ENCODE measurements at places on chromosomes 16 and 17.
A peak's percentile ranks its signal among the peaks of the same experiment; 100 is the strongest.

DNA sequence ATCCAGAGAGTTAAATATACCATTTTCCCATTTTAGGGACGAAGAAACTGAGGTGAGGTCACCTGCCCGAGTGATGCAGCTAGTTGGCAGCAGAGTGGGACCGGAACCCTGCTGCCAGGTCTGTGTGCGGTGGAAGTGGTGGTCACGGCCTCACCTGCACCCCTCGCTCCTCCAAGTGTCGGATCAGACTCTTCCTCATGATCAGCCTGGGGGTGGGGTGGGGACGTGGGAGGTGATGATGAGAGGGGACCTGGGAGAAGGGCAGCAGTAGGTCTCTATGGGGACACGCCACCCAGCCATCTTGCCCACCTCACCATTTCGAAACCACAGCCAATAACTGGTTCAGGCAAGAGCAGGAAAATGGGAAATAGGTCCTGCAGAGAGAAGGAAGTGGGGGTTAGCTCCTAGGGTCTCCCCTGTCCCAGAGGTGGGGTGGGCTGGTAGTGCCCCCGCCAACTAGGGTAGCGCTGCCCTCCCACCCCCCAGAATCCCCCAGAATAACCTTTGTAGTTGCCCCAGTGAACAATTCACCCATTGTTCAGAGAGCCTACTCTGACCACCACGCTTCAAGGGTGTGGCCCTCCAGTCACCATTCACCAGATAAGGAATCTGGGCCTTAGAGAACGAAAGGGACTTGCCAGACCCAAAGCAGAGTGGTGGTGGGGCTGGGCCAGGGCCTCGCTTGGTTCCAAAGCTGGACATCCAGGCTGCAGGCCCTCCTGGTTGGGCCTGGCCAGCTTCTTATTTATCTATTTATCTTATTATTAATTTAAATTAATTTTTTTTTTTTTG is 5.1 kb downstream of the GDPD3 start:
- no peak for DNase-seq

DNA sequence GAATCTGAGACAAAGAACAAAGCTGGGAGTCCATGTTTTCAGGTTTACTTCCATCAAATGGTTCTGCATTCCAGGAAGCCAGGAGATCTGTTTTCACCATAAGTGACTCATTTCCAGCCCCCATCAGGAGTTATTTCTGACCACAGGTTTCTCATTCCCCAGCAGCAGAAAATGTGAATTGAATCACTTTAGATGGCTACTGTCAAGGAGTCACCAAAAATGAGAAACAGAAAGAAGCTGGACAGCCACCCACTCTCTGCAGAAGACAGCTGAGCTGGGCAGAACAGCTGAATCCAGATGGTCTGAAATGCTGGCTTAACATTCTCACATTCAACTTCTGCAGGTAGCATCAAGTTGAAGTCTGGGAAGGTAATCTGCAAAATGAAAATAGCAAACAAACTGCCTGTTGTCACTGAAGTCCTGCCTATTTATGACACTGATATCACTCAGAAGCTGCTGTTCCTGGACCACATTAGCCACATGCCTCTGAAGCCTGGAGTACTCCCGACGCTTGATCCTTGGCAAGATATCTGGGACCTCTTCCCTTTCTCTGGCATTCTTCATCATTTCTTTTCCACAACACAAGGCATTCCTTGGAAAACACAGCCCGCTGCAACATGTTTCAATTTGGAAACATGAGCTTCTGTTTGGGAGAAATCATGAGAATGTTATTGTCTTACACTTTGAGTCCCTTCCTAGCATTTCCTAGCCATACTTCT is 15.3 kb downstream of the CCL11 start:
- no peak for DNase-seq

- DNase-seq: no peak
Observed at GRCh38 chr17:47694581-47695428, 844 bp downstream of the TBKBP1 start.

DNA sequence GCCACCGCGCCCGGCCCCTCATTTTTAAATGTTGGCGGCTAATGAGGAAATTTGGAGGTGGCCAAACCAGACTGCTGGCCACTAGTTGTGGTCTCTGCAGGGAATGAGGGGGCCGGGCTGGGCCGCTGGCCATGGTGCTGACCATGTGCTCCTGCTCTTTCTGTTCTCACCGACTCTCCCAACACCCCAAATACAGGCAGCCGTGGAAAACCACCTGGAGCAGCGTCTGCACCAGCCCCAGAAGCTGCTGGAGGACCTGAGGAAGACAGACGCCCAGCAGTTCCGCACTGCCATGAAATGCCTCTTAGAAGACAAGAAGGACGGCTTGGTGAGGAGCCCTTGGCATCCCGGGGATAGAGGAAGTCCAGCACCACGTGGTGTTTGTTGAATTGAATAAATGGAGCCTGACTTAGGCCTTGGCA is 21.3 kb downstream of the OTOA start:
- no peak for DNase-seq

DNA sequence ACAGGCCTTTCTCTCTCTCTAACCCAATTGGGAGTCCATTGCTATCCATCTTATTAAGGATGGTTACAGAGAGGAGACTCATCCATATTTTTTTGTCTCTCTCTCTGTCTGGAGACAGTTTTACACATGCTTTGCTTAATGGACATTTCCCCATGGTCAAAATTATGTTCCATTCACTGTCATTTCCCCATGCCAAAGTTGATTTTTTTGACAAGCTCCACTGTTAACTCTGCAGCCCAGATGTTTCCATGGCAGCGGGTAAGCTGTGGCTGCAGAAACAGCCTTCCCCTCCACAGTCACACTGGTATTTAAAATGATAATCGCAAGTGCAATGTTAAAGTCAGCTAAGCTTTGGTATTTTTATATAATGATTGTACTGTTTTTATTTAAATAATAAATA is 63.9 kb upstream of the HLF start:
- peak; percentile 57 for DNase-seq

DNA sequence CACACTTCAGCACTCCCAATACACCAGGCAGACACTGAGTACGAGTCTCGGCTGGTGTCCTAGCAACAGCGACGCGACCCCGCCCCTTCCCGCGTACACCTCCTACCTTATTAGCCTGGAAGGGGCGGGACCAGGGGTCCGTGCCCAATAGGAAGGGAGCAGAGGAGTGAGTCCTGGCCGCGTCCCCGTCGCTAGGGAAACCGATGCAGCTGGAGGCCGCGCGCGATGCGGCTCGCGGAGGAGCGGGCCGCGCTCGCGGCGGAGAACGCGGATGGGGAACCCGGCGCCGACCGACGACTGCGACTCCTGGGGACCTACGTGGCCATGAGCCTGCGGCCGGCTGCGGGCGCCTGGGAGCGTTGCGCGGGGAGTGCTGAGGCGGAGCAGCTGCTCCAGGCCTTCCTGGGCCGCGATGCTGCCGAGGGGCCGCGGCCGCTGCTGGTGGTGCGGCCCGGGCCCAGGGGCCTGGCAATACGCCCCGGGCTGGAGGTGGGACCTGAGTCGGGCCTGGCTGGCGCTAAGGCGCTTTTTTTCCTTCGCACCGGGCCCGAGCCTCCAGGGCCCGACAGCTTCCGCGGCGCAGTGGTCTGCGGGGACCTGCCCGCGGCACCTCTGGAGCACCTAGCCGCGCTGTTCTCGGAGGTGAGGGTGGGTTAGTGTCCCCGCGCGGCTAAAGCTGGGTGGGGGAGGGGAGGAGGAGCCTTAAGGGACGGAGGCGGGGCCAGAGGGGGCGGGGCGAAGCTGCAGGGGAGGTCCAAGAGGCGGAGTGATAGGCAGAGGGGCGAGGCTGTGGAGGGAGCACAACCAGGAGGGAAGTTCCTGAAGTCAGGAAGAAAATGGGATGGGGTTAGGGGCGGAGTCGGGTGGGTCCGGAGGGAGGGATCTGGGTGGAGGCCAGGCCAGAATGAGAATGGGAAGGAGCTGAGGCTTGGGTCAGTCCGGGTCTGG is at the start of gene DNAH9:
TSS of gene DNAH9 (plus strand) at position 197 of the 948 bp plus-strand sequence. CDS start at position 226, 29 bp downstream.
- peak; percentile 61 for DNase-seq

- DNase-seq: no peak
Observed at GRCh38 chr17:45934044-45934979, 40.0 kb downstream of the MAPT start.

GRCh38 chr17:53627511-53627910 is 195.2 kb upstream of the KIF2B start:
- DNase-seq: no peak

- no peak for DNase-seq
Observed at GRCh38 chr17:52047086-52047485, 111.4 kb downstream of the CA10 start.

DNA sequence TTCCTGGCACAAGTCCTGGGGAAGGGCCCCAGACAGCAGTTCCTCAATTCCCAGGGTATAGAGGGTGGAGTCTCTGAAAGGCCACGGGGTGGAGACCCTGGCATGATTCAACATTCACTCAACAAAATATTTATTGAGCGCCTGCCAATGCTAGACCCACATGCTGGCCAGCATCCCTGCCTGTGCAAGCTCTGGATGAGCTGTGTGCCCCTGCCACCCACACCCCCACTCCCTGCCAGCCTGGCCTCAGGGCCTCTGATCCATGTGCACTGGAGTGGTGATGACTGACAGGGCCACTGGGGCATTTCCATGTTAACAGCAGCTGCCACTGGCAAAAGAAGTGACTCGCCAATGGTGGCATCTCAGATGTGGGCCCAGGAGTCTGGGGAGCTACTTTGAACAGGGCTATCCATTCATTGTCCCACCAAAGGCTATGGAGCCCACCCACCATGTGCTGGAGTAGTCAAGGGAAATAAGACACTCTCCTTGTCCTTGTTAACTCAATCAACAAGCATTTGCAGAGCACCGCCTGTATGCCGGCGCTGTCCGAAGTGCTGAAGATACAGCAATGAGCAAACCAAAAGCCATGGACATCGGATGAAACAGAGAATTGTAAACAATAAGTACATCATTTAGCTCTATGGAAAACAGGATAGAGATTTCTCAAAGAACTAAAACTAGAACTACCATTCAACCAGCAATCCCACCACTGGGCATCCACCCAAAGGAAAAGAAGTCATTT is 3.0 kb upstream of the PRSS22 start:
- no peak for DNase-seq

DNA sequence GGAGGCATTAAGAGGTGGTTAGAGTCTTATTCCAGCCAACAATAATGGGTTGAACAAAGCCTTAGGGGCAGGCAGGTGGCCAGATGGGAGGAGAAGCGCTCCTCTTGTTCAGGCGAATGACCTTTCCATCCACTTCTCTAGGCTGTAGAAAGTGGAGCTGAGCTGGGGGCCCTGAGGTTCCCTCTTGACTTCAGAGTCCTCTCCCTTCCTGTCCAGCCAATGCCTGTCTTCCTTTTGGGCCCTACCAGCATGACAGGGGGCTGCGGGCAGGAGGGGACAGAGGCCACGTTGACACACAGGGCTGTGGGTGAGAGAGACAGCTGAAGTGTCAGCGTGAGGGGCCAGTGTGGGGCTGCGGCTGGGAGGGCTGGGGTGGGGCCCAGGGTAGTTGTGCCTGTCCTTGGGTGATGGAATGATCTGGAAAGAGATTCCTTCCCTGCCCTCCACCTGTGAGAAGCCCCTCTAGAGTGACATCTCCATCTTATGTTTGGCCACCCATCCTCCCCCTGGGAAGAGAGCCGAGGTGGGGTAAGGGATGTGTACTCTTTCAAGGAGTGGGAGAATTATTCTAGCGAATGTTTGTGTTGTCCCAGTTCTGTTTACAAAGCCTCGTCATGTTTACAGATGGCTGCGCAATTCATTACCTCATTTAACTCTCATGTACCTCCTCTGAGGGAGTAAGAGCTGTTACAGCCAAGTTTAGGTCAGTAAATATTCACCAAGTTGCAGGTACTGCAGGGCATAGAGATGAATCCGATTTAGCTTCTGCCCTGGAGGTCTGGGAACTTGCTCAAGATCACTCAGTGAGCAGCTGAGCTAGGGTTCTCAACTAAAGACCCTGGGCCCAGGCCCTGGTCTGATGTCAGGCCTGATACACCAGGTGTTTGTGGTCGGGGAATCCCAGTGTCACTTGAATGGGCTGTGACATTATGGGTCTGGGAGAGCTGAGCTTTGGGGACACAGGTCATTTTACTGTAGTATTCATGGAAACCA is 3.3 kb downstream of the ERBB2 start:
- no peak for DNase-seq

GRCh38 chr16:985646-986400 is 4.3 kb downstream of the SOX8 start:
- DNase-seq: no peak

DNA sequence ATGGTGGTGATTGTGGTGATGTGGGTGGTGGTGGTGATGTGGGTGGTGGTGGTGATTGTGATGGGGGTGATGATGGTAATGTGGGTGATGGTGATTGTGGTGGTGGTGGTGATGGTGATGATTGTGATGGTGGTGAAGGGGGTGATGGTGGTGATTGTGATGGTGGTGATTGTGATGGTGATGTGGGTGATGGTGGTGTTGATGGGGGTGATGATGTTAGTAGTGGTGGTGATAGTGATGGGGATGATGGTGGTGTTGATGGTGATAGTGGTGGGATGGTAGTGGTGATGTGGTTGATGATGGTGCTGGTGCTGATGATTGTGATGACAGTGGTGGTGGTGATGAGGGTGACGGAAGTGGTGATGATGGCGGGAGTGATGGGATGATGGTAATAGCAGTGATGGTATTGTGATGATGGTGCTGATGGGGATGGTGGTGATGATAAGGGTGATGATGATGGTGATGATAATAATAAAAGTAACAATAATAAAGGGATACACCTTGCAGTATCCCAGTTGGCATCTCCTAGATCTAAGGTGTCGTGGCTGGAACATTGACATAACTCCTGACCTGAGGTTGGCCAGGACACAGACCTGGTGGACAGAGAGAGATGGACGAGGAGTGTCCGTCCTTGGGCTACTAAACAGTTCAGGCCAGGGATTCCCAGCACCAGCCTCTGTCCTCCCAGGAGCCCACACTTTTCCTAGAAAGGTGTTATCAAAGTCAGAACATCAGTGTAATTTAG is 344.5 kb downstream of the SEC14L1 start:
- no peak for DNase-seq

GRCh38 chr17:59631276-59631675 is 11.6 kb downstream of the CLTC start:
- DNase-seq: no peak

GRCh38 chr16:30368122-30368791 is 2.0 kb downstream of the TBC1D10B start:
- DNase-seq: no peak

- no peak for DNase-seq
Observed at GRCh38 chr17:69228576-69228975, at the start of gene ABCA10. TSS of gene ABCA10 (minus strand) at chr17:69228824. CDS start at chr17:69225358, 3,466 bp downstream.

DNA sequence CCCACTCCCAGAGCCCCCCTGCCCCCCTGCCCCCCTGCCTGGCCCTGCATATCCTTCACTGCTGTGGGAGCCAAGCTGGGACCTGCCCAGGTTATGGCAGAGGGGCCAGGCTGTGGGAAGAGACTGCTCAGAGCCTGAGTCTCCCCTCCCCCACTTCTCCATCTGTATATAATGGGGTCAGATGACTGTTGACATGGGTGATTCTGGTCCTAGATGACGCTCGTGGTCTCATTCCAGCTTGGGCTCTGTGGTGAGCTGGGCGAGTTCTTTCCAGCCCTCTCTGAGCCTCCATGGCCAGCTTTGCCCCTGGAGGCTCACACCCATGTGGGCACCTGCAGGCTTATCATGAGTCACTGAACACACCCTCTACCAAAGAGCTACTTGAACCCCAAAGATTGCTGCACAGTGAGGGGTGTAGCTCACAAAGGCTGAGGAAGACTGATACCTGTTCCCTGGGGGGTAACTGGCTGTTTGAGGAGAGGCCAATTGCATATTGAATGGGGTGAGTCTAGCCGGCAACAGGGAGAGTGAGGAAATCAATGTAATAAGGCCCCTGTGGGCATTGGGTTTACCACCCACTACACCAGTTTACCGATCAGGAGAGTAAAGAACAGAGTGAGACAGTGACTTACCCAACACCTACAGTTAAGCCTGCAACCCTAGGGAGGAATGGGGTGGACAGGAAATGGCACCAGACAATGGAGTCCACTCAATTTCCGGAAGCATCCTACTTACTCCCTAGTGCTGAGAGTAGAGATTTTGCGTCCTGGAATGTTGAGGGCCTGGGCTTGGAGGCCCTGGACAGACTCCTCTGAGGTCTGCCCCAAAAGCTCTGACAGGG is 4.2 kb upstream of the SREBF1 start:
- DNase-seq: no peak
